NCI-H2081 (cell line): ENCODE measurements at places on chromosomes 2 and 18.

DNA sequence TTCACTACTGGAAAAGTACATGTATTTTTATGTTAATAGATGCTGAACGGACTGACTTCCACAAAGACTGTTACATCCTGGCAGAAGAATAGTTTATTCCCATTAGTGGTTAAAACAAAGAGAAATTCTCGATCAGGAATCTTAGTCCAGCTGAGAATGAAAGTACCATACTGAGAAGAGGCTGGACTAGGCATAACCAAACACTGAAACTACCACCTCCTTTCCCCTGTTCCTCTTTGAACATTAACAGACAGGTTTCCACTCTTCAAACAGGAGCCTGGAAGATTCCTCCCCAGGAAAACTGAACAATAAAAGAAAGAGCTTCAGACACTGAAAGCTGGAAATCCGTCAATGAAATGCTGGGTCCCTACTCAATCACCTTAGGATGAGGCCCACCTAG lies 25.8 kb downstream of the LDAH start:
- DNase-seq, result no peak

DNA sequence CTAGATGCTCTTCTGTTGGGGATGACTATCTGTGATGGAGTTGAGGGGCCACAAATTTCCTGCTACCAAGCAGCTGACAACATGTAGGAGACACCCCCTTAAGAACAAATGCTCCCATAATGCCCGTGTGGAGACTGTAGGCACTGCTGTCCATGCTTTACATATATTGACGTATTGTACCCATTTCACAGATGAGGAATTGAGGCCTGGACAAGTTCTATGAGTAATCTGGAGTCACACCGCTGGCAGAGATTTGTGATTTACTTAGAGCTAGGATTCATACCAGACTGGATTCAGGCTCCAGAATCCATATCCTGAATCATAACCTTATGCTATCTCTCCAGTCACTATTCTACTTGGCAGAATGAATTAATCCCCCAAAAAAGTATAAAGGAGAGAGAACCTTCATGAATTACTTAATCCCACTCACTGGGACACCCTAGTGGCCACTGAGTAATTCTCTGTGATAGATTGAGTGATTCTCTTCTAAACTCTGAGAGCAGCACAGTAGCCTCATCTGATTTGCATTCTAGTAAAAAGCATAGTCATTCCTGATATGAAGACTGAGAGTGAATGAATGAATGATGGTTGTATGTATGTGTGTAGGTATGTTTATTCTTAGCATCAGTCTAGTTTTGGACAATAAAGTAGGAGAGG lies 460.7 kb upstream of the MEIS1 start:
- DNase-seq, result no peak

DNA sequence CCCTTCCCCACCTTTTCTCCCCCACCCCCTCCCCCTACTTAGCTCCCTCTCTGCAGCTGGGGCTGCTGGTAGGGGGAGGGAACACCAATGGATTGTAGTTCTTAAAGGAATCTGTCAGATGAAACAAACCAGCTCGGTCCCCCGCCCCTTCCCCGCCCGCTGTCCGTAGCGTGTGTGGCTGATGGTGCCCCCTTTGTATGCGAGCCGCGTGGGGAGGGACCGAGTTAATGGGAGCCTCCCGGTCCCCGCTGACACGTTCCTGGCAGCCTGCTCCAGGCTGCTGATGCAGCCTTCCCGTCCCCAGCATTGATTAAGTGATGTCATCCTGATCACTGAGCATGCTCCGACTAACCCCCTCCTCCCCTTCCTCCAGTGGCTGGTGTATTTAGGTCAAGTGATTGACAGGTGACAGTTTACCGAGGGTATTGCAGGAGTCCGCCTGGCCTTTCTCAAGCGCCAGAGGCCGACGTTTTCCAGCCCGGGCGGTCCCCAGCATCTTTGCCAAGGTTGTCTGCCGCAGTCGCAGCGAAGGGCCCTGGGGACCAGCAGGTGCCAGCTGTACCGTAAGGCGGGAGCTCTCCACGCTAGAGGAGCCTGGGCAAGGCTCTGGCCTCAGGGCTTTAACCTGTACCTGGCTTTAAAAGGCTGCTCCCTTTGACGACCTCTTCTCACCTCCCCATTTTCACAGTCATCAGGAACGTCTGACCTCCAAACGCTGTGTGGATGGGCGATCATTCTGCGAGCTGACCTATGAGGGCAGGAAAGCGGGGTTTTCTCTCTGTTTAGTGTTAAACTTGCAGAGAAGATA lies 1.8 kb downstream of the KIF5C start:
- DNase-seq, result peak; percentile 82

- no peak for DNase-seq
These were observed 587.5 kb upstream of the DSEL start for GRCh38 chr18:68104036-68104435.

DNA sequence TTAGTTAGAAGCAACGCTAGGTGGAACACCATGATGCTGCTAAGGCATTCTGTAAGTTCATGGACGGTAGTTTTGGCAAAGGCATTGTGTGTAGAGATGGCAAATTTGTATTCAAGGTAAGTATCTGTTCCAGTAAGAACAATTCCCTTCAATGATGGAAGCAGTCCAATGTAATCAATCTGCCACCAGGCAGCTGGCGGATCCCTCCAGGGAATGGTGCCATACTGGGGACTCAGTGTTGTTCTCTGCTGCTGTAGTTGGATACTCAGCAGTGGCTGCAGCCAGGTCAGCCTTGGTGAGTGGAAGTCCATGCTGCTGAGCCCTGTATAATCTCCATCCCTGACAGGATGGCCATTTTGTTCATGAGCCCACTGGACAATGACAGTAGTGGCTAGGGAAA lies 62.8 kb downstream of the ARL6IP6 start:
- DNase-seq, result no peak

GRCh38 chr2:30234180-30234971 lies 3.0 kb downstream of the LBH start:
- no peak for DNase-seq

DNA sequence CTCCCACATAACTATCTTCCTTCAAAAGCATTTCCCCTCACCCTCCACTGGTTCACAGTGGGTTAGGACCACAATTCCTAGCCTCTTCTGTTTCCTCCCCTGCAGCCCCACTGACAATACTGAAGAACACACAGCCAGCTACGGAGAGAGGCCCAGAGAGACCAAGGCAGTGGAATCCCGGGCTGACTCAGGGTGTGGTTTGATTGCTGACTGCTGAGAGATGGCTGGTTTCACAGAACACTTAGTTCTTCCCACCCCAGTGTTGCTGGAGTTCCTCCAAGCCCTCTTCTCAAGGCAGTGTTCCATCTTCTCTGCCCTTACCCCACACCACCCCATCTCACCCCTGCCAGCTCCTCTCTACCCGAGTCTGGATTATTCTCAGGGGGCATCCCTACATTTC lies 43.3 kb upstream of the ZFP36L2 start:
- DNase-seq, result no peak

GRCh38 chr2:238820197-238820596 lies 27.7 kb upstream of the TWIST2 start:
- no peak for DNase-seq

DNA sequence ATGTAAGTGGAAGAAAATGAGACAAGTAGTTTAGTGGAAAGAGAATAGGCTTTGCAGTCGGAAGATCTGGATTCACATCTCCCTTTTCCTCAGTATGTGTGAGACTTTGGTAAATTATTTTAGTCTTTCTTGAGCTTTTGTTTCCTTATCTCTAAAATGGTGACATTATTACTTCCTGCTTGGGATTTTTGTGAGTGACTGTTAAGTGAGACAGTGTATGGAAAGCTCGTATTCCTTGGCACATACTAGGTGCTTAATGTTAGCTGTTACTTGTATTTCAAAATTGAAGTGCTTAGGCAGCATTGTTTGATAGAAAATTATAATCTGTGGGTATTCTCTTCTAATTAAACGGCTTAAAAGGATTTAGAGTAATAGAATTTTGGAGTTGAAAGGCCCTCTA lies 2.0 kb downstream of the ZNF638 start:
- DNase-seq, result no peak

DNA sequence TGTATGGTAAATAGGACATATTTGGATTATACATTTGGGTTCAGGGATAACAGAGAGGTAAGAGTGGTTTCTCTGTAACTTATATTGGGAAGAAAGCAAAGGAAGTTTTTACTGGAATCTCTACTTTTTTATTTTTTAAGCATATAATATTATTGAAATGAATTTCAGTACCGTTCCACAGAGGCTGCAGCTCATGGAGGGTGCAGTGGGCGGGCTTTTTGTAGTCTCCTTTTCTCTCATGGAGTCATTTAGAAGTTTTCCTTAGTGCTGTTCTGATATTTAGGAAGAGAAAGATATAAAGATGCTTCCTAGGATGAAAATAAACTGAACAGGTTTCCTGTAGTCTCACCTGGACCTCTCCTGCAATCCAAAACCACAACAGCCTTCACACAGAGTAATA lies 1153.3 kb upstream of the TMEFF2 start:
- no peak for DNase-seq

GRCh38 chr18:57561728-57562423 lies 24.6 kb downstream of the FECH start:
- no peak for DNase-seq

GRCh38 chr2:227033471-227034148 lies 130.4 kb downstream of the COL4A4 start:
- DNase-seq, result peak; percentile 26

- no peak for DNase-seq
These were observed 88.2 kb downstream of the NCOA1 start for GRCh38 chr2:24579053-24579803.

DNA sequence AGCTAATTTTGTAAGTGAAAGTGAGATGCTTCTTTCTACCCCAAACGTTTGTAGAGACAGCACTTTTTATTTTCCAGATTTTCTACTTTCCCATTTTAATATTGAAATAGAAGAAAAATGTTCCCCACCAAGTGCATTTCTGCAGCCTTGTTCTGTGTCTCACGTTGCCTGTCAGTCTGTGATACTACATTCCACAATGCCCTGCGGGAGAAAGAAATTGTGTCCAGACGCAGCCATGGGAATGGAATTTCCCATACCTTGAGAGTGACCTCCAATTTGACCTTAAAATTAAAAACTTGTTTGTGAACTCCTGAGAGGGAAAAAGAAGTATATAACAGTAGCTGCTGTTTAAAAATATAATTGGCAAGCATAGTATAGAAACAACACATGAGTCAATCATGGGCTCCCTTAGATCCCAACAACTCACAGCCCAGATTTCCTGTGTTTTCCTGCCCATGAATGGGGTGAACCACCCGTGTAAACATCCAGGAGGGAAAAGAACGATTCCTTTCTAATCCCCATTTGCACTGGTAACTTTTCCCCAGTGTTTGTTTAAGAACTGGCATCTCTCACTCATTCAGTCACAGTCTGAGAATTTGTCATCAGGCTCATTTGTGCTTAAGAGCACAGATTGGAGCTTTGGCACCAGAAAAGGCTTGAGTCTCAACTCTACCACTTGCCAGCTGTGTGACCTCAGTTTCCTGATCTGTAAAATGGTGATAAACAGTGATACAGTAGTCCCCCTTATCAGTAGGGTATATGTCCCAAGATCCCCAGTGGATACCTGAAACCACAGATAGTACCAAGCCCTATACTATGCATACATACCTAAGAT lies 166.1 kb upstream of the ZNF521 start:
- no peak for DNase-seq

DNA sequence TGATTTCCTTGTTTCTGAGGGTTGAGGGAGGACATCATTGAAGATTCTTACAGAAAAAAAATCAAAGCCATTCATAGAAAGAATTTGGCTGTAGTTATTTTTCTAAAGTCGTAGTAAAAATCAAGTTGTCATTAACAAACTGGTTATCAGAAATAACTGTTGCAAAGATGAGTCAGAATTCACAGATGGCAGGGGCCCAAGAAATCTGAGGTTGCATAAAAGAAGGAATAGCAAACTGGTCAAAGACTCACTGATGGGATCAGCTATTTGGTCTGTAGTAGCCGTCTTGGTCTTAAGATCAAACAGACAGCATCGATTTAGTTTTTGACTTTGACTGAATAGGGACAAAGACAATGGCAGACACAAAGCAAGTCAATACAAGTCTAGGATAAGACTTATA lies 334.3 kb downstream of the FIGN start:
- no peak for DNase-seq

DNA sequence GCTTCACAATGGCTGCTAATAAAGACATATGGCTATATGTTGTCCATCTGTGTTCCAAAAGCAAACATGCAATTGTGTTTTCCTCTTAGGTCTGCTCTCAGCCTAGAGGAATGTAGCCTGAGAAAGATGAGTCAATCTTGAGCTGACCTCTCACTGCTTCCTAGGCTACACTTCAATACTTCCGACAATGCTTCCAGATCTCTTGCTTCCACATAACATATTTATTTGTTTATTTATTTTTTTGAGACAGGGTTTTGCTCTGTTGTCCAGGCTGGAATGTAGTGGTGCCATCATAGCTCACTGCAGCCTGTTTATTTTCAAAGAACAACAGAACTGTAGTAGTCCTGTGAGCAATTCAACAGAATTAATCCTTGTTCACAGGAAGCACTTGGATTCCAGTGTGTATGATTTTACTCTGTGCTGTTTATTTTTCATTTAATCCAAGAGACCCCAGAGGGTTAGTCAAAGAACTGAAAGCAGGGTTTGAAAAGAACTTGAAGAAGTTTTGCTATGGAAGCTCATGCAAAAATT lies 437.9 kb downstream of the TXNL1 start:
- DNase-seq, result no peak

GRCh38 chr18:64037812-64038414 lies 68.0 kb downstream of the SERPINB8 start:
- peak; percentile 72 for DNase-seq

DNA sequence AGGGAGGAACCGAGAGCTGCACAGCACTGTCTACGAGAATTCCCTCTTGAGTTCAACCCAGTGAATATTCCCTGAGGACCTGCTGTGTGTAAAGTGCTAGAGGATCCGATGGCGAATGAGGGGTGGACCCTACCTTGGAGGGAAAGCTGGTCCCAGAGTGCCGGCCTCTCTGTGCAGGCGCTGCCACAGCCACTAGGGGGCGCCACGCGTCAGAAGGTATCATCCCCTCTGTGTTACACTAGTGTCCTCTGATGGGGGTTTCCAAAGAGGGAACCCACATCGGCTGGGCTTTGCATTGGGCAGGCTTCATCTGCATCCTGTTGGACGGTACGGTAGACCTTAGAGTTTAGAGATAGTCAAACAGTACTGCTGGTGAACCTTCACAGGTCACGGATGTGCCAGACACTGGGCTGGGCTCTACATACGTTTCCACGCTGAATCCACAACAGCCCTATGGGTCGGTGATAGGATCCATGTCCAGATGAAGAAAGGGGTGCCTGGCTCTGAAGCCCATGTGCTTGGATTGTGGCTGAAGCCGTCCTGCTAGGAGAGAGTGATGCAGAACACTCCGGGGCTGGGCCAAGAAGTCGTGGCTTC lies 39.0 kb downstream of the COA5 start:
- DNase-seq, result peak; percentile 5

GRCh38 chr2:230872151-230872967 lies 7.6 kb downstream of the ITM2C start:
- DNase-seq, result no peak

- peak; percentile 8 for DNase-seq
These were observed 6.9 kb upstream of the PARD3B start for GRCh38 chr2:204538182-204539018.

GRCh38 chr2:42098571-42099437 lies 51.0 kb downstream of the PKDCC start:
- no peak for DNase-seq

- no peak for DNase-seq
These were observed 7.4 kb downstream of the CHST10 start for GRCh38 chr2:100409975-100410647.
